ENCODE measurements at places on chromosomes 3 and 15.
A peak's percentile ranks its signal among the peaks of the same experiment; 100 is the strongest.

- no peak for DNase-seq
Observed at GRCh38 chr3:64083575-64083974, 60.3 kb upstream of the PSMD6 start.

GRCh38 chr15:51093839-51094605 is 684 bp downstream of the TNFAIP8L3 start:
- no peak for DNase-seq

- no peak for DNase-seq
Observed at GRCh38 chr3:75272691-75273090, 391.4 kb upstream of the FRG2C start.

DNA sequence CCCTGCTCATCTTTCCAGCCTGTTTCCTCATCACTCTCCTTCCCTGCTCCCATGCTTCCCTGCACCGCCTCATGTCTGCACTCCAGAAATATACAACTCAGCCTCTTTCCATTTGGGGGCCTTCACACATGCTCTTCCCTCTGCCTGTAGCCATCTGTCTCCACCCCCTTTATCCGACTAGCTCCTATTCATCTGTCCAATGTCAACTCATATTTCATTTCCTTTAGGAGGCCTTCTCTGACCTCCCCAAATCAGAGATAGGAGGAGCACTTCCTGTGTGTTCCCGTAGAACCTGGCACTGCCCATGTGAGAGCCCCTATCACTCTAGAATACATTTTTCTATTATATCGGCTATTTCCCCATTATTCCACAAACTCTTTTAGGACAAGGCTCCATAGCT is 10.6 kb downstream of the ATP8B4 start:
- no peak for DNase-seq

GRCh38 chr15:86555939-86556338 is 476.3 kb downstream of the AGBL1 start:
- DNase-seq = no peak

- DNase-seq = no peak
Observed at GRCh38 chr15:90812958-90813265, 55.5 kb upstream of the FURIN start.

GRCh38 chr3:140447136-140447535 is 230.7 kb upstream of the TRIM42 start:
- DNase-seq = no peak

DNA sequence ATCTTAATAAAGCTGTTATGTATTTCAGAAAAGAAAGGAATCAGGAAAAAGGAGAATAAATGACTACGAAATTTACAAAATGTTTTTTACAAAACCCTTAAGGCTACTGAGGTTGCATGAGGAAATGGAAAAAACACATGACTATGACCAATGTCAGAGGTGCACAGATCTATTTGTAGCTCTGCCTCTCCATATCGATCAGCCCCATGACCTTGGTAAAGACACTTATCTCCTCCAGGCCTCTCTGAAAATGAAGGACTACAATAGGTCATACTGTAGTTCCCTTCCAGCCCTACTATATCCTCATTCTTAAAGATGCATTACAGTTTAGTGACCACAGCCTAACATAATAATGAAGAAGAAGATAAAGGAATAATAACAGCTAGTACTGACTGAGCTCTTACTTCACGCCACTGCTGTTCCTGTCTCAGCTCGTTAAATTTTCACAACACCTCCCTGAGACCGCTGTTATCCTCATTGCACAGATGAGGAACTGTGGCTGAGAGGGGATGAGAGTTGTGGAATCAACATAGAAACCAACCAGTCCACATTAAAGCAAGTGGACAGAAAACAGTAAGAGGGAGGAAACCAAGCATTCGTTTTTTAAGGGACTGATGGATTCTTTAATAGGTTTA is 163.2 kb downstream of the MAGI1 start:
- no peak for DNase-seq

- DNase-seq = no peak
Observed at GRCh38 chr3:174376346-174376745, 482.8 kb upstream of the NAALADL2 start.

- no peak for DNase-seq
Observed at GRCh38 chr3:117587416-117587815, 877.8 kb downstream of the TUSC7 start.

- no peak for DNase-seq
Observed at GRCh38 chr3:26515351-26515750, 107.2 kb upstream of the LRRC3B start.

GRCh38 chr3:66144568-66145407 is 76.0 kb upstream of the SLC25A26 start:
- DNase-seq = no peak

- DNase-seq = no peak
Observed at GRCh38 chr3:24318677-24319287, 175.9 kb downstream of the THRB start.

DNA sequence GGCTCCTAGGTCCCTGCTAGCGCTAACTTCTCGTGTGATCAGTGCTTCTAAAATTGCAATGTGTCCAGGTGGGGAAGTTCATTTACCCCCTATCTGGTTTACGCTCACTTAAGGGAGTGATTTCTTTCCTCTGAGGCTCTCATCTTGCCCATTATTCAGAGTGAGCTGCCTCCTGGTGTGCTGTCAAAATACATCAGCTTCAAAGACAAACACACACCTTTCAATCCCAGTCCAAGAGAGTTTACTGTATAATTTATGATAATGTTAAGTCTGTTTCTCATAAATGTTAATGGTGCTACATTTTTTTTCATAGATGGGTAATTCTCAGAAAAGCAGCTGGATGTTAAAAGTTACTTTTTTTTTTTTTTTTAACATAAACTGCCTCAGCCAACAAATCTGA is 112.3 kb downstream of the RORA start:
- no peak for DNase-seq

DNA sequence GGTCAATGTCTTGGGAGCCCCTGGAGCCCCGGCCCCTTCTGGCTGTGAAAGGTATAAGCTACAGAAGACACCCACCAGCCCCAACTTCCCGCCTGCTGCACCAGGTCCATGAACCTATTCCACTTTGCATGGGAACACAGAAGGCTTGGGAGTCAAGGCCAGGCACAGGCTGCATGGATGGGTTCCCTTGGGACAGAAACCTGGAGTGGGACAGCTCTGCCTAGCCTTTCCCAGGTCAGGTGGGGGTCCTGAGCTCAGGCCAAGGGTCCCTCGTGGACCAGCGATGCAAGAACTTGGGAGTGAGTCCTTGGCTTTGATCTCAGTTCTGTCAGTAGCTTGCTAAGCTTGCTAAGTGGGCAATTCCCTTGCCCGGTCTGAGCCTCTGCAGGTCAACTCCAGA is 25.0 kb downstream of the TKT start:
- DNase-seq = no peak

GRCh38 chr15:73334086-73334485 is 34.7 kb downstream of the HCN4 start:
- DNase-seq = no peak

DNA sequence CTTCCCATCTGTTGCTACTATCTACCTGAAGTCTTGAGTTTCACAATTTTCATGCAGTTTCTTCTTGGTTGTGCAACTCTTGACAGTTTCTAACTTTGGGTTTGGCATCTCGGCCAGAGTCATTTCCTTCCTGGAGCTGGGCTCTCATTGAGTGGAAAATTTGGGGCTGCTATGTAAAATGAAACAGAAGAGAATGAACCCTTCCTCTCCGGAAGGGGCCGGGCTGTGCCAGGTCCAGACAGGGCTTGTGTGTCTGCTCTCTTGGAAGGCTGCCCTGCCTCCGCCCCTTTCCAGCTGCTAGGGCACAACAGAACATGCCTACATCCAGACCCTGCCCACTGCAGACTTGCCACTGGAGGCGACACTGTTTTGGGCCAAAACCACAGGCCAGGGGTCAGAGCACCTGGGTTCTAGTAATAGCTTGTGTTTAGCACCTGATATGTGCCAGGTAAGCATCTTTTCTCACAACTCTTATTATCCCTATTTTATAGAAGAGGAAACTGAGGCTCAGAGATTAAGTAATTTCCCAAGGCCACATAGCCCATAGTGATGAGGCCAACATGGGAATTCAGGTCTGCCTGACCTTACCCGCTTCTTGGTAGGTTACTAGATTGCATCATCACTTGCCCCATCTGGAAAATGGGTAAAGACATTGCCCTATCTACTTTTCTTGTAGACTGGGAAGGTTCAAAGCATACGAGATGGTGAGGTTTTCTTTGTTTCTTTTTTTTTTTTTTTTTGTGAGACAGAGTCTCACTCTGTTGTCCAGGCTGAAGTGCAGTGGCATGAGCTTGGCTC is 25.0 kb downstream of the IRAK2 start:
- DNase-seq = peak; percentile 35

- no peak for DNase-seq
Observed at GRCh38 chr3:61443886-61444285, 117.5 kb upstream of the PTPRG start.

DNA sequence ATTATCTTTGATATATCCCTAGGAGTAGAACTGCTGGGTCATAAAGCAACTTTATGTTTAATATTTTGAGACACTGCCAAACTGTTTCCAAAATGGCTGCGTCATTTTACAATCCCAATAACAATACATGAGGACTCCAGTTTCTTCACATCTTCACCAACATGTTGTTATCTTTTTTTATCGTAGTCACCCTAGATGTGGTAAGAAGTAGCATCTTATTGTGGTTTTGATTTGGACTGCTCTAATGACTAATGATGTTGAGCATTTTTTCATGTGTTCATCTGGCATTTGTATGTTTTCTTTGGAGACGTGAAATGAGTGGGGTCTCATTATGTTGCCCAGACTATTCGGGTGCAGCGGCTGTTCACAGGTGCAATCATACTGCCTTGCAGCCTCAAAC is 83.8 kb downstream of the MAP4 start:
- no peak for DNase-seq

DNA sequence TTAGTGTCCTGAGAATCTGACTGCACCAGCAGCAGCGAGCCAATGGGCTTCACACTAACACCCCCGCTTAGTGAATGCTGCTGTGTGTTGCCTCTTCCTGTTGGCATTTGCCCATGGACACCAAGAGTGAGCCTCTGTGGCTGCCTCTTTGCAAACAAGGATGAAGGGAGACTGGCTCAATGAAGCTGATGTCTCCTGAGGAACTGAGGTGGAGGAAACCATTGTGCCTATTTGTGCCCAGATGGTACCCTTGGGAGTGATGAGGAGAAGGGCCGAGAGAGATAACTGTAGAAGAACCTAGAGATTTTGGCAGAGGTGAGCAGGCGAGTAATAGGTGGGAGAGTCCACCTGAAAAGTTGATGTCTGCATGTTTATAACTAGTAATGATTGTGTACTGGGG is 51.2 kb downstream of the IL20RB start:
- DNase-seq = no peak

DNA sequence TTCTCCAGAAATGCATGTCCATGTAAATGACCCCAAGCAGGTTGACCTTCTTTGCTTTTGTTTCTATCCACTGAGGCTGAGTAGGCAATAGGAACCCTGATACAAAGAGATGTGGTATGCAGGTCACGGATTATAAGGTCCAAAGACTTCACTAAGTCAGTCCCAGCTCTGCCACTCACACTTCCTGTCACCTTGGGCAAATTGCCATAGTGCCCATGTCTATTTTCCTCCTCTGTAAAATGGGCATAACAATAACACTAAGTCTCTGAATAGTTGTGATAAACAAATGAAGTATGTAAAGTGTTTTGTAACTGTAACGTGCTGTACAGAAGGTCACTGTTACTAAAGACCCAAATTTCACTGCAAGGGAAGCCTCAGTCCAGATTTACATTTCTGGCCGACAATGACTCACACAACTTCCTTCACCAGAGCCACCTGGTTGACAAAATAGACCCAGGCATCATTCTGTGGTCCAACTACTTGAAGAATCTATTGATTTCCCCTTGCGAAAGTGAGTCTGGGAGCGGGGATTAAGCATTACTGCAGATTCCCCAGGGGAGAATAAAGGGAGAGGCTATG is 175.4 kb upstream of the LPP start:
- no peak for DNase-seq

GRCh38 chr3:185308126-185308754 is 54.4 kb upstream of the EHHADH start:
- DNase-seq = peak; percentile 42

DNA sequence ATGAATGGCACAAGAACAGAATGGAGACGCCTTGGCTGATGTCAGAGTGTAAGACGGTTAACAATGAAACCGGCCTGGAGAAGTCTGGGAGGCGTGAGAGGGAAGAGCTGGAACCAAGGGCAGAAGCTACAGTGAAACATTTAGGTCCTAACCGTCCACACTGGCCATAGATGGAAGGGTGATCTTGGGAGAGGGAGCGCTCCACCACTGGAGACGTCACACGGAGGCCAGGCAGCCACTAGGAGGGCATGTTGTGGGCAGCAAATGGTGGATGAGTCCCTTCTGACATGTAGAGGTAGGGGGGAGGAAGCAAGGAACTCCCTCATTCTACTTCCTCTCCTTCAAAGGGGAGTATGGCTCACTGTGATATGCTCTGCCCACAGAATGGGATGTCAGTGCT is 23.8 kb downstream of the FEM1B start:
- no peak for DNase-seq

GRCh38 chr3:181915551-181915950 is 203.8 kb downstream of the SOX2 start:
- DNase-seq = no peak

DNA sequence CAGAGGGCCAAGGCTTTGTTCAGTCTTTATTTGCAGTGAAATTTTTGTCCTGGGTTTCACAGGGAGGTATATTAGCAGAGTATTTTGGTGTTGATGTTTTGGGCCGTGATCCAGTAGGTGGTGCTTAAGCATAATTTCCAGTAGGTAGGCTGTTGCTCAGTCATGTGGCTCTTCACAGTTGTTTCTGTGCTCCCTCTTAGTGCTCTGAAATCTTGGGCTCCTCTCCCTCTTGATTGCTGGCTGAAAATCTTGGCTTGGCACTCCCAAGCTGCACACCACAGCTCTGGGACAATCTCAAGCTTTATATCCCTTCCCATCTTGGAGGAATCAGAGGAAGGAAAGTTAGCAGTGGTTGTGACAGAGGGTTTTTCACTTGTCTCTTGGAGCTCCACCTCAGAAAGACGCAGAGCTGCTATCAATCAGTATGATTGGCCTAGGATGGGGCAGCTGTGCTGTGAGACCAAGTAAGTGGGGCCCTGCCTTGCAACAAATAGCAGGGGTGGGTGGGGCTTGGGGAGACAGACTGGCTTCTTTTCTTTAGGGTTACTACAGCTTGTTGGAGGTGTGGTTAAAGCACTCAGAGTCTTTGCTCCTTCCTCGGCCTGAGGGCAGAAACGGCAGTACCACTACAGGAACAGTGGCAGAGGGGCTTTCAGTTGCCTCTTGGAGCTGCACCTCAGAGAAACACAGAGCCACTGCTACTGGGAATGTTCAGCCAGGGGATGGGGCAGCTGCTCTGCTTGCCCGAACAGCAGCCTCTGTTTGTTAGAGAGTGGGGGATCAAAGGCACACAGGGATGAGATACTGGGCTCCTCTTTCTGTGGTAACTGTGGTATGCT is 627.0 kb downstream of the SI start:
- no peak for DNase-seq

Measured in activated T-cell treated with anti-CD3 and anti-CD28 coated beads for 48 hours (primary cell).